ENCODE measurements at places on chromosomes 1 and 21.

DNA sequence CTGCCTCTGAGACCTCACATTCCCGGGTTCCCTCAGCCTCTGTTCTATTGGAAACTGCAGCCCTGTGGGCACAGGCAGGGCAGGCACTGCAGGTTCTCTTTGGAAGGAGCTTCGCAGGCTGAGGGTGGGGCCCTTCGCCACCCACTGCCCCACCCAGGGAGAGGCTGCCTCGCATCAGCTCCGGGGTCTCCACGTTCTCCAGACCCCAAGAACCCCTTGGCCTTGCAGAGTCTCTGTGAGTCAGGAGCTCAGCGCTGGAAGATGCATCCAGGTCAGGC is 8.6 kb upstream of the C1orf159 start:
- no peak for DNase-seq

DNA sequence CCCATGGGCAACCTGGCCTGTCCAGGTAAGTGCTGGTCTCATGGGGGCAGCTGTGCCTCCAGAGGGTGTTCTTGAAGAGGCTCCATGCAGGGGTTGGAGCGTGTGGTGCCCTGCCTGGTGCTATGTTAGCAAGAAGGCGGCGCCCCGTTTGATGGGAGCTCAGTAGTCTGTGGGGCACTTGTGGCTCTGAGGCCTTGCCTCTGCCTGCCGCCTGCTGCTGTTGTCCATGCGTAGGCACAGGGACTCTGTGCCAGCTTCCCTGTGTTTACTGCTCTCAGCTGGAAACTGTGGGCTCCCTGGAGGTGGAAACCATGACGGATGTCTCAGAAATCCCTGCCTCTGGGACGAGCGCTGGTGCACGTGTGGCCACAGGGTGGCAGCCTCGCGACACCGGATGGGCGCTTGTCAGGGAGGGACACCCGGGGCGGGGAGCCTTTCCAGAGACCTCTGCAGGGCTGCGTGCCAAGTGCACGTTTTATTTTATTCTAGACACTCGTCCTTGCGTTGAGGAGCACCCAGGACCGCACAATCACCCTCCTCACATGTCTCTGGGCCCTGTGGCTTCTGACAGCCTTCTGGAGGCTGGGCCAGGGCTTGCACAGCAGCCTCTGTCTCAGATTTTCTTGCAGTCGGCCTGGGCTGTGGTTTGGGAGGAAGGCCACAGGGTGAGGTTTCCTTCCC is 27.1 kb downstream of the SNAP47 start:
- DNase-seq = peak; percentile 87

DNA sequence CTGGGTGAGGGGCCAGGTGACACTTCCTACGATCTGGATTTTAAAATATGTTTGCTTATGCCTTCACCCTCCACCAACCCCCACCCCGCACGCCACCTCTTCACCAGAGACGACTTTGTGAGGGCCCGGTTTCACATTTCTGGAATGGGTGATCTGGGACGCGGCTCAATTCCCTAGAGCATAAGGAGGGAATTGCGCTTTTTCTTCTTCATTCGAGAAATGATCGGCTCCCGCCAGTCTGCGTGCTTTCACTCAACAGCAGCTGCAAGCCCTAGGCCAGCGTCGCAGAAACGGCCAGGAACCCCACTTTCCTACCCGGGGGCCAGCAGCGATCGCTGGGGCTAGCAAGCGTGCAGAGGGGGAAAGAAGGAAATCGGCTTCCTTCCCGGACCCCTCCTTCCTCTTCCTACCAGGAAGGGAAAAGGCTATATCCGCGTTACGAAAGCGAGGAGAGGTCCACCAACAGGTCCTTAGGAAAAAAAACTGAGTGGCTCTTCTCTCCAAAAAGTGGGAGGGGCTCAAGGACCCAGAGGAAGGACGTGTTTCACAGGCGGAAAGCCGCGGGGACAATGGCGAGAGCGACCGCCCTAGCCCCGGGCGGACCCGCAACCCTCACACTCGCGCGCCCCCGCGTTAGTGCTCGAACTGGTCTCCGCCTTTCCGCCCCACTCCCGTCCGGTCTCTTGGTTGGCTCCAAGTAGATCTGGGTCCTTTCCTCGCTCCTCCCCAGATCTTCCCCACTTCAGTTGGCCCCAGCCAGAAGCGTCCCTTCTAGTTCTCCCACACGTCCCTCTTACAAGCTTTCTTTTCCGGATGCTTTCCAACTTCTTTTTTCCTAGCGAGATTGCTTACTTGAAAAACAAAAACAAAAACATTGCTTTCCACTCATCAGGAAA is 1.1 kb upstream of the ADAMTS1 start:
- DNase-seq = peak; percentile 84

DNA sequence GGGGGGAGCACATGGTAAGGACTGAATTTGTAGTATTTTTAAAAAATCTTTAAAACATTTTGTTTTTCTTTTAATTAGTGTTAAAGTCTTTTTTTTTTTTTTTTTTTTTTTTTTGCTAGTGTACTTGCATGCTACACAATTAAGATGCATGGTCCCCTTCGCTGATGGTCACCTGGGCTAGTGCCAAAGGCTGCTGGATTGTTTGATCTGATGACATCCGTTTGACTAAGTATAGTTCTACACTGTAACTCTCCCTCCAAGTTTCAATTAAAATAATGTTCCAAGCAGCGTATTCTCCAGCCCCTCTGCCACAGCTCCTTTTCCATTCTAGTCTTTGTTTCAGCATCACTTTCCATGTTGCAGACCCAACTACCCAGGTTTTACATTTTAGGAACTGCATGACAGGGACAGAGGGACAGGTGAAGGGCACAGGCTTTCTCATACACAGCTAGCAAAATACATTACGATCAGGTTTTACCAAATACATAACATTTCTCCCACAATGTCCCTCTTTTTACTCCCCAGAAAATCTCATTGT is 852 bp upstream of the RAVER2 start:
- no peak for DNase-seq

- DNase-seq = no peak
Measured at GRCh38 chr1:88662723-88663122, 21.4 kb upstream of the PKN2 start.

- DNase-seq = no peak
Measured at GRCh38 chr1:39116860-39117728, 87.4 kb upstream of the MACF1 start.

- no peak for DNase-seq
Measured at GRCh38 chr1:4665456-4665855, 11.0 kb downstream of the AJAP1 start.

DNA sequence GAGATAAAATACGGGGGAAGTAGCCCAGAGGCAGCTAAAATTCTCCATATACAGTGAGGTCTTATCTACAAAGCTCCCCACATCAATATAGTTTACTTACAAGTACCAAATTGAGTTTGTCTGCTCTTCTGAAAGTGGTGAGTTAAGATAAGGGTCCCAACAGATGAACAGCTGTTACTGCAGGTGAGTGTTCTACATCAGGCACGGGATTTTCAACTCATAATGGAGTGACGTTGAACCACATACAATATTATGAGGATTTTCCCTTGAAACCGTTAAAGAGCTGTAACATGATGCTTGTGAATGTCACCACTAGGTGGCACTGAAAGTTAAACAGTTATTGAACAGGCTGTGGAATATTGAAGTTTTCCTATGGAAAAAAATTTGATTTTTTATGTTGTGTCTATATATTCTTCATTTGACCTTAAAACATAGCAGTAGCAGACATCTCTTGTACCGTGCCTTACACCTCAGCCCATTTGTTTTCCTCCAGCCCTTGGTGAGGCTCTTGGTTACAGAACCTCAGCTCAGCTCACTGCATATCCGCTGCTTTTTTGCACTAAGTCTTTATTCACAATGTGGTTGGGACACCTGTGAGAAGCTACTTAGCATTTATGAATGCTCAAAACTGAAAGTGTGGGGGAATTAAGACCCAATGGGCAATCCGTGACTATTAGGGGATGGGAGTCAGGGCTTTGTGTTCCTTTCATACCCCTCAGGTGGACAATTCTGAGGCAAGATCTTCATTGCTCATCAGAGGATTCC is 23.2 kb downstream of the CD1D start:
- peak; percentile 33 for DNase-seq

DNA sequence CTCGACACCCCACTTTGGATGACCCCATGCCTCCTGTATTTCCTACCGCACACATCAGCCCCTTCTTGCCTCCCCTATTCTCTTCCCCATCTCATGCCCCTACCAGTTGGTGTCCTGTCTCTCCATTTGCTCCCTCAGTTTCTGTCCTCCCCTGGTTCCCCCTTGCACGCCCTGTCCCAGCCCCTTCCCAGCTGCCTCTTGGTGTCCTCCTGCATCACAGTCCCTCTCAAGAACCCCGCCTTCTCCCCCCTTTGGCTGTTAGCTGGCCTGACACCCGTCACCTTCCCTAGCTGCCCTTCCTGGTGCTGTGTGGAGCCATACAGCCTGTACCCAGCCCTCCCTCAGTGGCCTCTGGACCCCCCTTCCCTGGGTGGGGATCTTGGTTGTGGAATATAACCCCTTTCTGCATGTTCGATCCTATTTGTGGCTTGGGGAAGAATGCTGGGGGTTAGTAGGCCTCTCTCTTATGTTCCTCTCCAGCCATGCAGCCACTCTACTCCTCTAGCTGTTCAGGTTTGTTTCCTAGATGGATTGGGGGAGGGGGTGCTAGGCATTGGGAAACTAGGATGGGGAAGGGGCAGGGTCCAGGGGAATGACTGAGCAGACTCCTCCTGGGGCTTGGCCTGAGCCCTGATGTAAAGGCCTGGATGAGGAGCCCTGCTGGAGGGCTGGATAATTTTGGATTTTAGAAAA is 41.4 kb upstream of the NFASC start:
- DNase-seq = peak; percentile 84

- no peak for DNase-seq
Measured at GRCh38 chr1:174135211-174135610, 24.1 kb upstream of the RABGAP1L start.

- DNase-seq = no peak
Measured at GRCh38 chr1:184881941-184882913, 92.1 kb downstream of the NIBAN1 start.

- DNase-seq = no peak
Measured at GRCh38 chr21:16532840-16533239, 803.1 kb downstream of the USP25 start.

DNA sequence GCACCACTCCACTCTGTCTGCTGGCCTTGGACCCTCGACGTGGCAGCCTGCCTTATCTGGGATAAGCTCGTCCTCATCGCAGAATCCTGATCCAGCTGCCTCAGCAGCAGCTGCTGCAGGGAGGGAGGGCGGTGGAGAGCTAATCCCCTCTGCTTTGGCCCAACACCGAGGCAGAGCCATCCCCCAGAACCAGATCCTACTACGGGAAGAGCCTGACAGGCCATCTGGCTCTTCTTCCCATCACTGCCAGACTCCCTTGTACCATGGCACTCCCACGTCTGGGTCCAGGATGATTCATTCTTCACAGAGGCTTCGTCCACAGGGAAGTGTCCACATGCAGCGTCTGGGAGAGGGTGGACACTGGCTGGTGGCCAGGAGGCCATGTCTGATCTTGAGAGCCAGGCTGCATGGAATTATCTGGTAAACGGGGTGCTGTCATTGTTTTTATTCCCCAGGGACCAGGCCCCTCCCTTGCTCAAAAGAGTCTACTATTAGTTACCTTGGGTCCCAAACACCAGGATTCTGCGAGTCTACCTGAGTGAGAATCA is 14.6 kb upstream of the PKP1 start:
- no peak for DNase-seq

DNA sequence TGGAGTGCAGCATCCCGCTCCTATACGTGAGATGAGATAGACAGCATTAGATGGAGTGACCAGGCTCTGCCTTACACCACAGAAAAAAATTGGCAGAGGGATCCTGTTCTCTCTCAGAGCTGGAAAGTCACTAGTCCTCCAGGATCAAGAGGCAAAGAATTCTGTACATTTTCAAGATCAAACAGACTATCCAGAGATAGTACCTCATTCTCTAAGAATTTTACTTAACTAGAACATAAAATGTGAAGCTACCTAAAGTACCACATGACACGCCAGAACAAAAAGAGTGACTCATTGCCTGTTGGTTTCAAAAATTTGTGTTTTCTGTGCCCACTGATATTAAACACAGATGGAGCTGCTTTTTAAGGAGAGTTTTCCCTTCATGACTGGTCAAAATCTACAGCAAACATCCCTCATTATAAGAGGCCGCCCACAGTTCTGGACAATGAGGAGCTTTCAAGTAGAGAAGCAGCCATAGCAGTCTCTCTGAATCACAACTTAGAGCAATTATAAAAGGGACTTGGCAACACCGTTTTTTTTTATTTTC is 32.3 kb downstream of the CD160 start:
- no peak for DNase-seq

GRCh38 chr21:32207406-32207716 is 71.5 kb downstream of the MIS18A start:
- DNase-seq = no peak

DNA sequence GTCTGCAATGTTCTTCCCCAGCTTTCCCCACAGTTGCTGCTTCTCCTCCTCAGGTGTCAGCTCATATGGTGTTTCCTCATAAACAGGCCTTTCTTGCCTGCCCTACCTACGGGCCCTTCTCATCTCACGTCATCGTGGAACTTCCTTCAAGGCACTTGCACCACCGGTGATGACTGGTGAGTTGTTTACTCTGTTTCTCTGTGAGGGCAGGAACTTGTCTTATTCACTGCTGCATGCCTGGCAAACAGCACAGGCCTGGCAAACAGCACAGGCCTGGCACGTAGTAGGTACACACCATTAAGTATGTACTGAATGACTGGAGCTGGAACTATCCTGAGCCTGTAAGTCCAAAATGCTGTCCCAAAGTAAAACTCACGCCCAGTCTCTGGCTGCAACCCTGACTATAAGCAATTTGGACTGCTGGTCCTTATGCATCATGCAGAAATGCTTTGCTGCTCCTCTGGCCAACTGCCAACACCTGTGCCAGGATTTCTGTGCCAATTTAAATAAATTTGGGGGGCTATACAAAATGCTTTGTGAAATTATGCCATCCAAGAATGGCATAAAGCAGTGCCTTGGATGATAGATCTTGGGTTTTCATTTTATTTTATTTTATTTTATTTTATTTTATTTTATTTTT is 25.7 kb downstream of the STK40 start:
- DNase-seq = no peak

- DNase-seq = no peak
Measured at GRCh38 chr1:12185918-12186678, 19.3 kb downstream of the TNFRSF1B start.
